ENCODE measurements at places on chromosomes 7 and 10. TPM values are rescaled to one million over a fixed set of nuclear protein-coding genes. Genes with fewer than 3 reads are reported as not detected.

Gene MYL10
- total RNA-seq = not detected

Gene GIMAP2
- total RNA-seq = 2.6 TPM

Gene GIMAP4
- total RNA-seq = not detected

Gene IFIT1B
- not detected for total RNA-seq

GRCh38 chr7:33836797-33837355 is 68.5 kb upstream of the BMPER start:
- DNase-seq = no peak

DNA sequence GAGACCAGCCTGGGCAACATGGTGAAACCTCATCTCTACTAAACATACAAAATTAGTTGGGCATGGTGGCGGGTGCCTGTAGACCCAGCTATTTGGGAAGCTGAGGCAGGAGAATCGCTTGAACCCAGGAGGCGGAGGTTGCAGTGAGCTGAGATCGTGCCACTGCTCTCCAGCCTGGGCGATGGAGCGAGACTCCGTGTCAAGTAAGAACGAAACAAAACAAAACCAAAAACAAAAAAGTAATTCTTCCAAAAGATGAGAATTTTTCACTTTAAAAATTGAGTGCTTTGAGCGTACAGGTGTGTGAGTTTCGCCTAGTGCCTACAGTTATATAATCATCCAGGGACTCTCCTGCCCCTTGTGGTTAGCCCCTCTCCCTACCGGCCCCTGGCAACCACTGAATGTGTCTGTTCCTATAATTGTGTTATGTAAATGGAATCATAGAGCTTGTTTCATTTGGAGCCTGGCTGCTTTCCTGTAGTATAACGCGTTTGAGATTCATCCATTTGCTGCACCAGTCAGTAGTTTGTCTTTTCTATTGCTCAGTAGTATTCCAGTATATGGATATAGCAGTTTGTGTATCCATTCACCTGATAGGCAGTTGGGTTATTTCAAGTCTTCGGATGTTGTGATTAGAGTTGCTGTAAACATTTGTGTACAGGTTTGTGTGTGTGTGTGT is 80.0 kb downstream of the RBM33 start:
- no peak for DNase-seq

DNA sequence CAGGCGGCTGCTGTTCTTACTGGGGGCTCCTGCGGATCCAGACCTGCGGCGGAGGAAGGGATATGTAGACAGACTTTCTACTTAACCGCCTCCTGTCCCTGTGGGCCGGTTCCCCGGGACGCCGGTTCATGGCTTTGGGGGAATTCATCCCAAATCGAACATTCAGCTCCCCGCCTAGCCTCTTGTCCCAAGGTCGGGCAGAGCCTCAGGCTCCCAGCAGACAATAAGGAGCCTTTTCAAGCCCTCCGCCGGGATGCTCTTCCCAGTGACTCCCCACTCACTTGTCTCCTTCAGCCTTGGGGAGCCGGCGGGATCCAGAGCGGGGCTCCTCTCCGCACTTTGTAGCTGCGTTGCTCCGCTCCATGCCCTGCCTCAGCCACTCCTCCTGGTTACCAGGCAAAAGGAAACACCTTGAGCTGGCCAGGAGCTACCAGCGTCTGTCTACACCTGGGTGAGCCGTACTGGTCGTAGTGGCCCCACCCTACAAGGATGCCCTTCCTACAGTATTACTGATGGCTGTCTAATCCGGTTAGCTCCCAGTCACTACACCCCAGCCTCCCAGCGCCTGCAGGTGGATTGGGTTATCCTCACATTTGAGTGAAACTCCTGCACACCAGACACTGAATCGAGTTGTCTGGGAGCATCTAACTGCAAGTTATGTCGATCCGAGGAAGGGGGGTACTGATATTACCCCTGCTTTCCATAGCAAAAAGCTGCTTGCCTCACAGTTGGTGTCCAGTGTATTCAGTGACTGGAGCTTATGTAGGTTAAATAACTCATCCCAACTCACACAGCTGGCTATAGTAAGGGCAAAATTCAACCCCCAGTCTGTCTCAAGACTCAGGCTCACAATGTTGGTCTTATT is at the start of gene C10orf95:
TSS of gene C10orf95 (minus strand) at position 439 of the 865 bp plus-strand sequence. CDS start 450 bp downstream, outside the sequence.
- DNase-seq = no peak
